ENCODE measurements at places on chromosomes 5 and 9. TPM values are rescaled to one million over a fixed set of nuclear protein-coding genes. Genes with fewer than 3 reads are reported as not detected.
A peak's percentile ranks its signal among the peaks of the same experiment; 100 is the strongest.

- peak; percentile 90 for DNase-seq
Observed at GRCh38 chr9:16884952-16885513, 14.6 kb upstream of the BNC2 start.

- peak; percentile 99 for DNase-seq
Observed at GRCh38 chr5:143245929-143246561, 157.4 kb downstream of the NR3C1 start.

DNA sequence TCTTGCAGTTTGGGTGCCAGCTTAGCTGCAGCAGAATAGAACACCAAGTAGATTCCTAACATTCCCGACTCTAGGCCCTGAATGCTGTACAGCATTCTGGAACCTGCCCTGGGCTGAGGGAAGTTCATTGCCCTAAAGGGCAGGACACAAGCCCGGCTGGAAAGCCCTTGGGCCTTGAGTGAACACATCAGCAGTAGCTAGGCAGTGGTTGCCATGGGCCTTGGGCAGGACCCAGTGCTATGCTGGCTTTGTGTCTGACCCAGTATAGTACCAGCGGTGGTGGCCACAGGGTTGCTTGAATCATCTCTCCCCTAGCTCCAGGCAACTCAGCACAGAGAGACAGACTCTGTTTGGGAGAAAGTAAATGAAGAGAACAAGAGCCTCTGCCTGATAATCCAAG is 137.8 kb downstream of the AGTPBP1 start:
- DNase-seq: peak; percentile 3

DNA sequence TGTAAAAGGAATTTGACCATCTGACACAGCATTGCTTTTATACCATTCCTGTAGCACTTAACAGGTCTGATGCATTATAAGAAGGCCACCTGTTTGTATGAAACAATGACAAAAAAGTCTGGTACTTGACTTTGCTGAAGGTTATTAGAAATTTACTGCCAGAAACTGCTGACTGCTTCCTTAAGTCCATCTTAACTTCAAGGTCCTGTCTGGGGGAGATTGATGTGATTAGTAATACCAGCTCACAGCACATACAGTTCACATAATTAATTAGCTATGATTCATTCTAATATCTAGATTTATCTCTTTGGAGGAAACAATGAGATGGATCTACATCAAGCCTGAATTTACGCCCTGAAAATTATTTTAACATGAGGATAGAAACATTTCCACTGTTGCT is 49.6 kb upstream of the TEK start:
- no peak for DNase-seq

- peak; percentile 83 for DNase-seq
Observed at GRCh38 chr5:175590471-175590881, 67.4 kb upstream of the HRH2 start.

- peak; percentile 29 for DNase-seq
Observed at GRCh38 chr5:31553863-31554262, 21.8 kb downstream of the C5orf22 start.

DNA sequence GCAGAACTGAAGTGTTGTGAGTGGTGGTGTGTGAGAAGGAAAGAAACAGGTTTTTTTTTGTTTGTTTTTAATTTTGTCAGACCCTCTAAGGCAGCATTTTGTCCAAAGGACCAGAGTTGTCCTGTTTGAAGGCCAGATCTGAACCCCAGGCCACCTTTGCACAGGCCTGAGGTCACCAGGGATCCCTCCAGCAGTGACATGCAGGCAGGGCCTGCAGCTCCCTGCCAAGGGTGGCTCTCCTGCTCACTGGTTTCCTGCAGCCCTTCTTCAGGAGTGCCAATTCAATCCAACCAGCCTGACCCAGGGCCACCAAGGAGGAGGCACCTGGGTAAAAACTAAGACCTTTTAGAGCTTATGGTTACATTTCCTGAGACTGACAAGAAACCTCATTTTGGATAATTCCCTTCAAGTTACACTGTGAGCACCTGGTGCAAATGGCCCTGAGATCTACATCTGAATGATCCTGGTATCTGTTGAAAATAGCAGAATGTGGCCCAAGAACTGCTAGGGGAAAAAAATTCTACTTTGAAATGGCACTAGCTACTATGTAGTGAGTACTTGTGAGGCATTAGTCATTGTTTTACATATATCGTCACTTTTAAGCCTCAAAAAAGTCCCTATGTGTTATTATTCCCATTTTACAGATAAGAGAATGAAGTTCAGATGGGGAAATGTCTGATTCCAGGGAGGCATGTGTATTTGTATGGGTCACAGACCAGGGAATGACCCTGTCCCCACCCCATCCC is 33.5 kb upstream of the SMU1 start:
- DNase-seq: no peak

- DNase-seq: no peak
Observed at GRCh38 chr9:133560311-133560710, 25.8 kb downstream of the ADAMTSL2 start.

- no peak for DNase-seq
Observed at GRCh38 chr9:87601595-87601994, 103.9 kb downstream of the DAPK1 start.

GRCh38 chr9:14372437-14373335 is 58.7 kb upstream of the NFIB start:
- DNase-seq: peak; percentile 89

GRCh38 chr9:7370381-7370780 is 429.2 kb downstream of the DMAC1 start:
- DNase-seq: no peak

GRCh38 chr9:84266087-84266561 is 74.4 kb downstream of the SLC28A3 start:
- peak; percentile 62 for DNase-seq

- peak; percentile 17 for DNase-seq
Observed at GRCh38 chr5:83567741-83568140, 96.2 kb downstream of the VCAN start.

GRCh38 chr5:150058480-150059126 is 27.8 kb downstream of the CSF1R start:
- DNase-seq: peak; percentile 98

GRCh38 chr5:116695681-116696080 is 121.1 kb upstream of the SEMA6A start:
- no peak for DNase-seq

GRCh38 chr9:69204326-69204725 is 30.2 kb downstream of the TJP2 start:
- no peak for DNase-seq

DNA sequence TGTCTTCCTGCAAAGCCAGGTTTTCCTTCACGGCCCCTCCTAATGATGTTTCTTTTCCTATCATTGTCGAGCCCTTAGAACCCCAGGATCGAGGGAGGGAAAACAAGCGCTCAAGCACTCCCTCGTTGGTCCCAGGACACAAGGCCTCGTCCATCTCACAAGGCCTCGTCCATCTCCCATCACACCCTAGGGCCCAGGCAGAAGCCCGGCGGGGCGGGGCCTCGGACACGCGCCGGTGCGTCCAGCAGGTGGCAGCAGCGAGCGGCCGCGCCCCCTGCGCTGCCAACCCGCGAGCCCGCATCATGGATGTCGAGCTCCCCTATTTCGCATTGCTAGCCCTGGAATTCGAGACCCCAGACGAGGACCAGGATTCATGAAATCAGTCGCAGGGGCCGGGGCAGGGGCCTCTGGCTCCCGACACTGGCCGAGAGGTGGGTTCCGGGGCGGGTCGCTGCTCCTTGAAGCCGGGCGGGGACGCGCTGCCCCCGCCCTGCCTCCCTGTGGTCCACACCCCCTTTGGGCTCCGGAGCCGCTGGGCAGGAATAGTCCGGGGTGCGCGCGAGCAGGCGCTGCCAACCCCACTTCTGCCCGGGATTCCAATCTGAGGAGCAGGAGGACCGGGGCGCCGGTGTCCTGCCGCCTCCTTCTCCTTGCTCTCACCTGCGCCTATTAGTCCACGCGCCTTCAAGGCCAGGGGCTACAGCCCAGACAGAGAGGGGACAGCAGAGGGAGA is at the start of gene ABLIM3:
ABLIM3 (plus strand) TSS at position 270 of the 733 bp plus-strand sequence. CDS start 603 bp downstream, outside the sequence.
- DNase-seq: peak; percentile 78

DNA sequence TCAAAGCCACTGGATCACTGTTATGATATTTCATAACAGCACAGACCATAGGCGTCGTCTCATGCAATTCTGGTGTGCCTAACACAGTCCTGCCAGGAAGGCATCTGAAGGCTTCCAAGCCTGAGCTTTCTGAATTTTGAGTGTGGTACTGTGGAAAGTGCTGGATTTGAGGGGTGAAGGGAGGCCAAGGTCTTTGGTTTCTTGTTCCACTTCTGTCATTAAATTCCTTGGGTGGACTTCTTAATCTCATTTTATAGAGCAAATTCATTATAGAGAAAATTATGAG is 441.3 kb upstream of the PIK3R1 start:
- no peak for DNase-seq

DNA sequence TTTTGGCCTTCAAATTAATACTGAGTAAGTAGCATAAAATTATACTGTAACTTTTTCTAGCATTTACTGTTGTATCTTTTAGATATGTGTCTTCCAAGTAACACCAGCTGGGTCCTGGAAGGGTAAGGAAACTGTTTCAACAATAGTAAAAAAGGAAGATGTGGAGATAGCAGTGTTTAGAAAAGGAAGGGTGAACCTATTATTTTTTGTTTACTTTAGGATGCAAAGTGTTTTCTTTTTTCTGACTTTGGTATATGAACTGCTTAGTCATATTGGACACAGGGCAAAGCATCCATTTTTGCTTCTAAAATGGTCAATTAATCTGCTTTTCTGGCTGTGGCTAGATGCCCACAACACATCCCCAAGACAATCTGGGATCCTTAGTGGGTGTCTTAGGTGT is 5.3 kb downstream of the PKD2L2 start:
- no peak for DNase-seq

DNA sequence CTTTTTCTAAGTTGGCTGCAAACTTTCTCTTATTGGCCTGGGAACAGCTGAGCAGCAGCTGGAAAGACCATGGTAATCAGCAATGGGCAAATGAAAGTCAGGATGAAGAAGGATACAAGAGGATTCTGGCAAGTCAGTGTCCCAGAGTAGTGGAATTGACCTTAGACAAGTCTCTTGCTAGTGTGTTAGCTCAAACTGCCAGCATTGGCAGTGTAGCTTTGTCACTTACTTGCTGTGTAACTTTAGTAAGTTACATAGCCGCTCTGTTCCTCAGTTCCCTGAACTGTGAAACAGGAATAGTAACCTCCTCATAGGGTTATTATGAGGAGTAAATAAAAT is 3.6 kb downstream of the ALDH1A1 start:
- no peak for DNase-seq

DNA sequence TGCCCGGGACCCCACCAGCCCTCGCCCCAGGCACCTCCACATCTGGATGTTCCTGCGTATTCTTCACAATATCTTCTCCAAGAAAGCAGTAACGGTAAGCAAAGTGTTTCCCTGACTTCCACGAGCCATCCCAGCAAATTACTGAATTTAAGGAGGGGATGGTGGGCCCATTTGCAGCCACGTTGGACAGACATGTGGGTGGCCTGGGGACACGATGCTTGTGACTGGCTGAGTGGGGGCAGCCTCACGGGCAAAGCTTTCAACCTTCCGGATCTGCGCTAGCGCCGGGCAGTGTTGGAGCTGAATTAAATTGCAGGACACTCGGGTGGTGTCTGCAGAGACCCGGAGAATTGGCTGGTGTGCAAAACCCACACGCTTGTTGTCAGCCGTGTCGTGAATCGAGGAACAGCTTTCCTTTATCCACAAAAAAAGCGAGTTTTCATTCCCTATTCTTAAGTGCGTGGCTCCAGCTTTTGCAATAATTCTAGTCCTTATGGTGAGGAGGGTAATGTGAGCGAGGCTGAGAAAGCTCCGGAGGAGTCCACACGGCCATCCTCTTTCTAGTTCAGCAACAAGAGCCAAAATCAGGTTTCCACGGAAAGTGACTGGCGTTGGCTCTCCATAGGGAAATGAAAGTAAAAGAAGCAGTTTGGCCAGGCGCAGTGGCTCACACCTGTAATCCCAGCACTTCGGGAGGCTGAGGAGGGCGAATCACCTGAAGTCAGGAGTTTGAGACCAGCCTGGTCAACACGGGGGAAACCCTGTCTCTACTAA is 17.5 kb upstream of the CLPTM1L start:
- DNase-seq: no peak

DNA sequence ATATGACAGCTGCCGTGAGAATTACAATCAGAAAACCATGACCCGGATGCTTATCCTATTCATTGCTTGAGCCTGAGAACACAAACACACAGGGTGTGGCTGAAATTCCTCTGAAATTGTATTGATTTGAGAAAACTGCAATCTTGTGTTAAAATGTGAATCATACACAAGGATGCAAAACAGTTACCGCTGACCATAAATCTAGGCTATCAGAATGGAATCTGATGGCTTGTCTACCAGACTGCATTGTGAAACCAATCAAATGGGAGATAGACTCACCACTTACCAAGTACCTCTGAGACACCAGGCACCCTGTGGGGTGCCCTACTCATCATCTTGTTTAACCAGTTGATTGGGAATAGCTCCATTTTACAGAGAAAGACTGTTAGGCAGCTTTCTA is 188.7 kb upstream of the MSX2 start:
- peak; percentile 90 for DNase-seq

GRCh38 chr9:38342096-38342495 is 50.4 kb upstream of the ALDH1B1 start:
- peak; percentile 36 for DNase-seq

The JMY gene
- total RNA-seq: 3.2 TPM

The PITX1 gene
- 4.6 TPM for total RNA-seq

The PHF24 gene
- total RNA-seq: not detected

The GRIA1 gene
- total RNA-seq: 1.2 TPM

The C9orf50 gene
- 0.10 TPM for total RNA-seq

The GLE1 gene
- 61.4 TPM for total RNA-seq

The CCL27 gene
- total RNA-seq: not detected

The CAMK2A gene
- 0.17 TPM for total RNA-seq

The BHMT gene
- not detected for total RNA-seq

The PGM5 gene
- total RNA-seq: 1.1 TPM

The CKMT2 gene
- not detected for total RNA-seq
